ENCODE measurements at places on chromosomes 1 and 21.

- DNase-seq: no peak
Observed at GRCh38 chr1:8706291-8706690, 111.1 kb downstream of the RERE start.

GRCh38 chr21:34017039-34017961 lies 56.1 kb upstream of the MRPS6 start:
- no peak for DNase-seq

DNA sequence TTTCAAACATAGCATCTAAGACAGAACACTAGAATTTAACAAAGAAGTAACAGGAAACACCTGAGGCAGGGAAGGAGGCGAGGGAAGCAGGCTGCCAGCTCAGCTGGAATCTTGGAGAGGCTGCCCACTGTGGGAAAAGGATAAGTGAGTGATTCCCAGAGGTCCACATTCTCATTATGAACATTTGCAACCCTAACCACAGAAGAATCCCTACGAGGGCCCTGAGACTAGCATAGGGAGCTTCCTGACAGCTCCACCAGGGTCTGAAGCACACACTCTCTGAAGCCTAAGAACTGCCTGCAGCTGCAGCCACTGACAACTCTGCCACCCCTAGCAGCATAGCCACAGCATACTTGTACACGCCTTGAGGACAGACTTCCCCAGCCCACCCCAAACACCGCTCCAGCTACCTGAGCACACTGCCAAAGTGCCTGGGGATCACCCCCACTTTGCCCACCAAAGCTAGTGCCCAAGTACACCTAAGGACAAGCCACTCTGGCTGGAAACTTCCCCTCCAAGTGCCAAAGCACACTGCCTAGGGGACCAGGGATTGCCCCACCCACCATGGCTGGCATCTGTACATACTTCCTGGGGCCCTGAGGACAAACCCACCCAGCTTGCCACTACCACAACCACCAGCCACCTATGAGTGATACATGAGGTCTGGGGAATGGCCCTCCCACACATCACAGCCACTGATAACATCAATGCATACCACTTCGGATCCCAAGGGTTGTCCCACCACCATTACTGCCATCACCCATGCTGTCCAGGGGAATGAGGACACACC lies 76.6 kb upstream of the GUCA2A start:
- DNase-seq: peak; percentile 25

DNA sequence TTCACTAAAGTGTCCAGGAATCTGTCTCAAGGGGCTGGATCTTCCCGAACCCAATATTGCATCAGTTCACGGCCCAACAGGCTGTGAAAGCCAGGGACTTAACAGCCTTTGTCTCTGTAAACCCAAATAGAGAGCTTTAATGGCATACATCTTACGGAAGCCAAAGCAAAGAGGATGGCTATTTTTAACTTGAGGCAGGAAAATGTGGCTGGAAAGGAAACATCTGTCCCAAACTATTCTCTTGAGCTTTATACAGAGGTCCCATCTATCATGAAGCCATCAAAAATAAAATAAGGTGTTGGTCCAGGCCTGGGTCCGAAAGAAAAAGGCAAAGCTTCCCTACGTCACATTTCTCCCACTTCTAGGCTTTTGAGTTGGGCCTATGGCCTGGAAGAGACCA lies 7.7 kb upstream of the CD34 start:
- no peak for DNase-seq

DNA sequence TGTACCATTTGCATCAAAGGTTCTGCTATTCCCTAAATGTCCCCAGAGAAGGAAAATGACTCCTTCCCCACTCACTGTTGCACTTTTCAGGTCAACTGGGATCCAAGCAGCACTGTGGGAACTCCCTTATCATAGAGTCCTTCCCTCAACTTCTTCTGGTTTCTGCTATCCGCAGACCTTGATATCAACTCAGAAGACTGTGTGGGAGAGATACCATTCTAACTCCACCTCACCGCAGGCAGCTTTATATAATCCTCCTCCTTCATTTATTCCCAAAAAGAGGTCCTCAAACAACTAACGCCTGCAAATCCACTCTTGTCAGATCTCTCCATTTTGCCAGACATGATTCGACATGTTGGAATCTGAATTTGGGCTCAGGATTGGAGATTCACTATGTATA lies 27.3 kb downstream of the LHX9 start:
- no peak for DNase-seq

GRCh38 chr1:44033756-44034155 lies 2.5 kb upstream of the SLC6A9 start:
- no peak for DNase-seq

- no peak for DNase-seq
Observed at GRCh38 chr1:43238991-43239469, 30.8 kb upstream of the TMEM125 start.

GRCh38 chr1:161350671-161351070 lies 17.0 kb downstream of the CFAP126 start:
- DNase-seq: no peak

- no peak for DNase-seq
Observed at GRCh38 chr1:232335741-232336293, 294.1 kb downstream of the SIPA1L2 start.

DNA sequence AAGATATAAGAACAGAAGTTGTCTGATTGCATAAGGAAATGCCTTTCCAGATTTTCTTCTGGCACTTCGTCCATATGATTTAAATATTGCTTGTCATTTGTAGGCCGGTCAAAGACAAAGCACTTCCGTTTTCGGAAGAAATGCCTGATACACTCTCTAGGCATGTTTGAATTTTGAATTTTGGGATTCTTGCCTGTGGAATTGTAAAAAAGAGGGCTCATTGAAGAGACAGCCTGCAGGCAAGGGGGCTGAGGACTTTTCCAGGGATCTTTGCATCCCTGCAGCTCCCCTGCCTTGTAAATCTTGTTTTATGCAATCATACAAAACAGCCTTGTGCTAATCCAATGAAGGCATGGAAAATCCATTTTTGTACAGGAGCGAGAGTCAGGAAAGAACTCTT lies 7.4 kb downstream of the GBP4 start:
- no peak for DNase-seq

DNA sequence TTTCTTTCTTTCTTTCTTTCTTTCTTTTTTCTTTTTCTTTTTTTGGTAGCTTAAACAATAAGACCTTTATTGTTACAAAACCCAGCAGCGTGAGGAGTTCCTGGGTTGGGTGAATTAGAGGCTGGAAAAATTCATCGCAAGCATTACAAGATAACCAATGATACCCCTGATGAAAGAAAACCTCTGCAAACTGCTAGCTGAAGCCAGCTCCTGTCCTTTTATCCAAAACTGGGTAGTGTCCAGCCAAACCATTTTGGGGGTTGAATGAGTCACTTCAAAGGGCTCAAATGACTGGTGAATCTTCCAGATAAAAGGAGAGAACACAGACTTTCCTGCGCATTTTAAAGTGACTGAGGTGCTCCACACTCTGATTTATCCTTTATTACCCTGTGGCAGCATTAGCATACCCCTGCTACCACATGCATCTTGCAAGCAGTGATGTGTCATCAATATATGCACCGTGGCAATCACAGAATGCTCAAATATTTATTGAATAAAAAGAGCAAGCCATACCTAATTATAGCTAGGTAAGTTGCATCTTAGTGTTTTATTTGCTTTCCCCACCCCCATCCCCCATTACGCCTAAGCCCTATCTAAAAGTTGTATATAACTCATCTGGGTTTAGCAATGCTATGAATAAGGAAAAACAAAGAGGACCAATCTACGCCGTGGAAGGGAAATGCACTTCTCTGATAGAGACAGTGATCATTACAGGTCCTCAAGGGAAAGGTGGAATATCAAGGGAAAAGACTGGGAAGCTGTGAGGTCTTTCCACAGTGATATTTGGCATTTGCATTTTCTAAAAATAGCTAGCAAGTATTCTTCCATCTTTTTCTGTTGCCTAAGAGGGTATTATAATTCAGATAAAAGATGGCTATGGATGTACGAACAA lies 32.4 kb upstream of the CEP350 start:
- DNase-seq: no peak
